Muscle of arm (tissue), 14 donors: ENCODE measurements at places on chromosomes 4 and X.

DNA sequence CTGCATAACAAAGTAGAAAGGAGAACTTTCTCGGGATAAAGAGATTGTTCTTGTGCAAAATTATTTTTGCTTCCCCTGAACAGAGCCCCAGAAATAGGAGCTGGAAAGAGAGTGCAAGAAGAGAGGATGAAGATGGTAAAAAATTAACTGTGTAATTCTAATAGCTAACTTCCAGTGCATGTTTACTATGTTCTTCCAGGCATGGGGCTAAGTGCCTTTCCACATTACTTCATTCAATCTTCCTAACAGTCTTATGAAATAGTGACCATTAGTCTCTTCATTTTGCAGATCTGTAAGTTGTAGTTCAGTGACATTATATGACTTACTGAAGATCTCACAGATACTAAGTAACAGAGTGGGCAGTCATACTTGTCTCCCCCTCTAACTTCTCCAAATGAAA, 61.1 kb upstream of the KLHL13 start:
- DNase-seq, result no peak

GRCh38 chr4:24400537-24400936, 183.8 kb downstream of the DHX15 start:
- no peak for DNase-seq

DNA sequence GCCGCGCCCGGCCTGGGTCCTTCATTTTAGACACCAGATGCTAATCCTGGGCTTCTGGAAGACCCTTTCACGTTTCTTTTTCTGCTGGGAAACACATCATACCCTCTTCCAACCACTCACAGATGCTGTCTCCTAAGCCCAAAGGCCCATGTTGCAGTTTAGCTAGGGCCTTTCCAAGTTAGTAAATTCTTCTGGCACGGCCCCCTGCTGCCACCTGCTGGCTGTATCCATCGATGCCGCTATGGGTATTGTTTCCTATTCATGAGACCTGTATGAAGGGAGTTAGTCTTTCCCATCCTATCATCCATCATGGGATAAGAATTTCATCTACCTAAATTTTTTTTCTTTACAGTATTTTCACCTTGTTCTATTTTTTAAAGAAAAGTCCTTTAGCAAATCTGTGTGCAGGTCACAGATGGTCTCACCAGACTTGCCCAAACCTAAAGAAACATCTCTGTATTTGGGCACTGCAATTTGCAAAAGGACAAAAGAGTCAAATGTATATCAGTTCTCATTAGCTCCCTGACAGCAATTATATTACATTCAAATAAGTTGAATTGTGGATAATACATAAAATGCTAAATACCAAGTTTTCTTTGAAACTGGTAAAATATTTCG, 37.8 kb upstream of the SLC9A7 start:
- DNase-seq, result peak; percentile 48

GRCh38 chr4:119268466-119268865, 53.5 kb downstream of the FABP2 start:
- no peak for DNase-seq

GRCh38 chr4:165472943-165473676, 94.3 kb downstream of the CPE start:
- no peak for DNase-seq

DNA sequence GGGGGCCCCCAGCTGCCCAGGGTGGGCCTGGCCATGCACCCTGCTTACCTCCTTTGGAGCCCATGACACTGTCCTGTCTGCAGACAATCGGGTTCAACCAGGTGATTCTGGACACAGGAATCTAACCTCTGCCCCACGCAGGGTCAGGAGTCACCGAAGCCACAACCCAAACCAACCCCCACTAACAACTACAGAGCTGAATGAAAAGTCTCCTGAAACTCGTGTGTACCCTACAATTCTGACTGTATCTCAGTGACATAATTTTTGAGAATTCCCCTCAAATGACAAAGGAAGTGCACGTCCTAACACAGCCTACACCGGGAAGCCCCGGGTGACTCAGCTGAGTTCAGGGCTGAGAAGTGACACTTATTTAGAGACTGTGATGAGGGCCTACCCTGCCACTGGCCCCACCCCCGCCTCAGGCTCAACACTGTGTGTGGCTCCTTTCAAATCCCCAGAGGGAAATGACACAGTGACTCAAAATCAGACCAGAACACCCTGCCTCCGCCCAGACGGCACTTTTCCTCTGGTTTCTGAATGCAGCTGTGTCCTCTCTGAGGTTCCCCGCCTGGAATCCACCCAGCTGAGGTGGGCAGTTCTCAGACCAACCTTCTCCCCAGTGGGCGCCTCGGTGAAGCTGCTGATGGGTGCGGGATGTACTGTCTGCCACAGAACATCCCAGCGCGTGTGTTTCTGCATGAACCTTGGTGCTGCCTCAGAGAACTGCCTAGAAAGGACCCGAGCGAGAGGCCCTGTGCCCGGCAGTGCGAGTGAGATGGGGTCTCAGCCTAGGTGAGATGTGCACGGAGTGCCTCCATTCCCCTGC, 9.9 kb downstream of the TNIP2 start:
- no peak for DNase-seq

DNA sequence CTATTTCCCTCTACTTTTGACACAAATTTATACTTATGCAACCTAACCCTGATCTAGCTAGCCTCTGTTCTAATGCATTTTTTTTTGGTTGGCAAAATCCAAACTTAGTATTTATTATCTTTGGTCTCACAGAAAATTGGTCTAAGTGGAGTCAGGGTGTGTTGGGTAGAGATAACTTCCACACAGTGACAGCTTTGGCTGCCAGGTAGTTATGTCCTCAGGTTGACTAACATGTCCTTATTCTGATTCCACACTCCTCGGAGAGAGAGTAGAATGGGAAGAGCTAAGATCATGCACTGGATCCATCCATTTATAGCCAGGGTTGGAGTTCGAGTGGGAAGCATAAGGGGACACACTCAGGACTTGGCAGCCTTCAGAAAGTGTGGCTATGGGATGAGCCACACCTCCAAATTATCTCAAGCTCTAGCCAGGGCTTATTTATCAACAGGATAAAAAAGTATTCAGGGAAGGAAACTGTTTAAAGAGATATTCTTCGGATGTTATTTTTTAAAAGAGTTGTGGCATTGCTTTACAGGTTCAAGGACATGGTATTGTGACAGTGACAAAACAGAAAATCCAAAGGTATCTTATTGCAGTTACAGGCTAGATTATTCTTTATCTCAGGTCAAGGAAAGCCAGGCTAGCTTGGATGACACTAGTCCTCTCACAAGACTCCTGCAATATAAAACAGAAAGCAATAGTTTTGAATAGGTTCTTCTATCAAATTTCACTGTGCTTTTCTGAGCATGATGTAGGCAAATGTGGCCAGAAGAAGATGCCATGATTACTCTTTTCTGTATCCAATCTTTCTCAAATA, 51.5 kb downstream of the NPY1R start:
- DNase-seq, result no peak

- DNase-seq, result no peak
Observed at GRCh38 chrX:12007881-12008280, 130.4 kb upstream of the FRMPD4 start.

GRCh38 chr4:17163156-17163771, 264.8 kb upstream of the LDB2 start:
- no peak for DNase-seq

DNA sequence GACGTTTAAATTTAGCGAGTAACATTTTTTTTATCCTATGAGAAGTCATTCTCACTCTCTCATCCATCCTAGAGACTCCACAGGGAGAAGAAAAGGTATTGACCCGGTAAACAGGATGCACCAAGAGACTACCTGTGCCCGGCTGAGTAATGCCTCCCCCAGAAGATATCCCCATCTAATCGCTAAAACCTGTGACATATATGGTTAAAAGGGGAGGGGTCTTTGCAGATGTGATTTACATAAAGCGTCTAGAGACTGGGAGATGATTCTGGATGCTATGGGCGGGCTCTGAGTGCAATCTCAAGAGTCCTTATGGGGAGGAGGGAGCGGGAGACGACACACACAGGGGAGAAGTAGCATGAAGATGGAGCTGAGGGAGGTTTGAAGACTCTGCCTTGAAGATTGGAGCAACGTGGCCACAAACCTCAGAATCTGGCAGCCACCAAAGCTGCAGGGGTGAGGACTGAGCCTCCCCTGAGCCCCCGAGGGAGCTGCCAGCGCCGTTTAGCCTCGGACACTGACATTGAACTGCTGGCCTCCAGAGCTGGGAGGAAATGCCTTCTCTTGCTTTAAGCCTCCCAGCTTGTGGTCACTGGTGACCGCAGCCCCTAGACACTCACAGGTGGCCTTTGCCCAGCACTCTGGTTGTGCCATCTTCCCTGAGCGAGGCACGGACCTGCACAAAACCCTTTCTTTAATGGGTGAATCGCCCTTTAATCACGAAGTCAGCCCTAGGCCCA, 11.2 kb downstream of the ABLIM2 start:
- DNase-seq, result no peak

DNA sequence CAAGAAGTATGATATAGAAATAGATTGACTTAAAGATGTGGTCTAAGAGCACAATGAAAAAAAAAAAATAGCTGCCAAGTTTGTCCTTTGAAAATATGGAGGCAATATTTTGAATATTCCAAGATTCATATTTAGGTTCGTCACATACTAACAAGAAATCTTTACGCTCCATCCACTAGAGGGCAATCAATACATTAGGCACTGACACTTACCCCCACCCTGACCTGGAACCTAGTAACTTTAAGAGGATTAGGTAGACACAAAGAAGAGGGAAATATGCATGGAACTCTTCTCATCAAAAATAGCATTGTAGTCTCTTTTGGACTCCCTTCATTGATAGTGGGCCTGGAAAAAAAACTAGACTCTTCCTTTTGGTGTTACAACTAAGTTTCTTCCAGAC, 1108.1 kb downstream of the PCDH19 start:
- no peak for DNase-seq

- DNase-seq, result no peak
Observed at GRCh38 chr4:81472281-81473182, 825 bp upstream of the RASGEF1B start.

- DNase-seq, result no peak
Observed at GRCh38 chr4:138236037-138236436, 6.1 kb downstream of the SLC7A11 start.

DNA sequence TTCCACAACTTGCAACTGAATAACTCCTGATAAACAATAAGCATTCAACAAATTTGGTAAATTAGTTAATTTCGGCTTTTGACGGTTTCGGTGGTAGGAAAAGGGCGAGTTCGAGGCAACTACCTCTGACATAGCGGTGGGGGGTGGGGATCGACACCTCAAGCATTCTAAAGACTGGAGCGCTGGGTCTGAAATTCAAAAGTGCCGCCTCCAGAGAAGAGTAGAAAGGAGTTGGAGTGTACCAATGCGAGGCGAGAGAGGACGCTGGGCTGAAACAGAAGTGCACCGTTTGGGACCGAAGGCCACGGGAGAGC, 725 bp downstream of the SMC1A start:
- no peak for DNase-seq

- no peak for DNase-seq
Observed at GRCh38 chr4:5635826-5636195, 72.5 kb downstream of the EVC2 start.

- no peak for DNase-seq
Observed at GRCh38 chr4:38914854-38915253, 47.2 kb downstream of the FAM114A1 start.

- DNase-seq, result no peak
Observed at GRCh38 chr4:786074-786741, 39.7 kb downstream of the CPLX1 start.
